Right forelimb (tissue), 1 donor: ENCODE measurements at places on chromosomes 3 and 15.

DNA sequence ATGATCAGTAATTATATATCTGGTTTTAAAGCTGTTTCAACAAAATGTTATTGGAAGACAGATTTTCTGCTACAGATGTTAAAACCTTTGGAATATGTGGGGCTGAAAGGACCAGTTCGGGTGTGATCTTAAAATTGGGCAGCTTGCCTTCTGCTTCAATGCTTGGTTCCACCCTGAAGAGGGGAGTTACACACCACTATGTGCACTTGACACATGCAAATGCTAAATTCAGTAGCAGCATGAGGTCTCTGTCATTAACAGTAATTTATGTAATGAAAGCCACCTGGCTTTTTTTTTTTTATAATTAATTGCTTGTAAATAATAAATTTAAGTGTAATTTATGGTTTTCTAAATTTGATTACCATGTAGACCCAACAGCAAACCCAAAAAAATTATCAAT, 24.6 kb downstream of the CDIN1 start:
- no peak for DNase-seq

DNA sequence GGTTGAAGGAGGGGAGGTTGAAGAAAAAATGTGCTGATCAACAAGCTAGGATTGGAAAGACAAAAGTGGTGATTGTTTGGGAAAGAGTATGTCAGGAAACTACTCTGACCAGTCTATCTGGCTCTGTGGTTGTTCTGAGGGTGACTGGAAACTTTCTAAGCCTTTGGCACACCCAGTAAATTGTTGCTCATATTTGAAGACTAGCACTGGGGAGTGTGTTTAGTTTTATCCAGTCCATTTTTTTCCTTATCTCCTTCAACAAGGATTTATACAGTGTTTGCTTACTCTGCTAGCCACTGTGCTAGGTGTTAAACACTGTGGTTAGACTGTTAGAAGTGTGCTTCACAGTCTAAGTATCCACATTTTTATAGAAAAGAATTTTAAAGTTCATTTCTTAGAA, 28.8 kb downstream of the PPM1L start:
- DNase-seq = no peak

DNA sequence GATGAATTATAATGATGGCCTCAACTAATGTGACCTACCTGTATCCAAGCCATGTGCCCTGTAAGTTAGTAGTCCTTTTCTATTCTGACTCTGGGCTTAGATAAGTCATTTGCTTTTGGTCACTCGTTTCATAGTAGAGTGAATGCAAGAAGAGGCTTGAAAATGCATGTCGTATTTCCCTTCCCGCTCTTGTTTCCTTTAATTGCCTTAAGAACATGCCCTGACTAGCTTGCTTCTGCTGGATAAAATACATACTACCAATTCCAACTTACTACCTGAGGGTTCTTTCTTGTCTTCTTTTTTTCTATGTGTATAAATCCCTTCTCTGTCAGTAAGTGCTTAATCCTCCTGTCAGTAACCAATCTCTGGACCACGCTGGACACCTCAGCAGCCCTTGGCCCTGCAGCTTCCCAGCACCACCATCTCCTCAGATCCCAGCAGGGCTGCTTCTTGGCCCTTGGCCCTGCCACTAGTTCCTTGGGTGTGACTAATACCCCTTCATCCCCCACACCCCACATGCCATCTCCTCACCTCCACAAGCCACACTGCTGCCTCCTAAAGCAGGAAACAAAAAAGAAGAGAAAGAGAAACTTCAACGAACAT, 771.7 kb downstream of the IGSF11 start:
- DNase-seq = no peak

GRCh38 chr15:42152921-42153698, 3.3 kb downstream of the PLA2G4F start:
- peak; percentile 22 for DNase-seq

DNA sequence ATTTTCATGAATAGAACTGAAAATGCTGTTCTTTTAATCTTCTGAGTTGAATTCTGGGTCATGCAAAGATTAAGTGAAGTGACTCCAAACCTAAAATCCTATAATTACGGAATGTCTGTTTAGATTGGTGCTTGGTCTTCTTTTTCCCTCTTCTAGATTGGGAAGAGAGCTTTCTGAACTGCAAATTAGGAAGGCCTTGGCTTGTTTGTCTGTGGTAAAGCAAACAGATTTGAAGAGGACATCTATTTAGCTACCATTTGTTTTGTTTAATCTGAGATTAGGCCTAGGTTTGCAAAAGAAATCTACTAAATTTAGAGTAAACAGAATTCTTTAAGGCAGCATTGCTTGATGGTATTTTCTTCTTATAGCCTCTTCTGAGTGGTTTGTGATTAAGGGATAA, 23.5 kb downstream of the PAQR9 start:
- DNase-seq = no peak

- DNase-seq = no peak
Observed at GRCh38 chr15:82129761-82130160, 83.9 kb upstream of the MEX3B start.

- DNase-seq = no peak
Observed at GRCh38 chr15:43190178-43190577, 5.0 kb downstream of the CCNDBP1 start.

GRCh38 chr3:179544981-179545645, 17.6 kb upstream of the ACTL6A start:
- DNase-seq = no peak

DNA sequence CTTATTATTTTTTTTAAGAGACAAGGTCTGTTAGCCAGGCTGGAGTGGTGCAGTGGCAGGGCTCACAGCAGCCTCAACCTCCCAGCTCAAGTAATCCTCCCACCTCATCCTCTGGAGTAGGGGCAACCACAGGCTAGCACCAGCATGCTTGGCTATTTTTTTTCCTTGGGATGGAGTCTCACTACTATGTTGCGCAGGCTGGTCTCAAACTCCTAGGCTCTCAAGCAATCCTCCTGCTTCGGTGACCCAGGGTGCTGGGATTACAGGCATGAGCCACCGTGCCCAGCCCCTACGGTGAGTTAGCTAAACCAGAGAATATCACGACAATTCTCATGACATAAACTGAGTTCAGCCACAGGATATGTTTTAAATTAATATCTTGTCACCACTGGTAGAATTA, 2.0 kb downstream of the DCUN1D1 start:
- DNase-seq = no peak

DNA sequence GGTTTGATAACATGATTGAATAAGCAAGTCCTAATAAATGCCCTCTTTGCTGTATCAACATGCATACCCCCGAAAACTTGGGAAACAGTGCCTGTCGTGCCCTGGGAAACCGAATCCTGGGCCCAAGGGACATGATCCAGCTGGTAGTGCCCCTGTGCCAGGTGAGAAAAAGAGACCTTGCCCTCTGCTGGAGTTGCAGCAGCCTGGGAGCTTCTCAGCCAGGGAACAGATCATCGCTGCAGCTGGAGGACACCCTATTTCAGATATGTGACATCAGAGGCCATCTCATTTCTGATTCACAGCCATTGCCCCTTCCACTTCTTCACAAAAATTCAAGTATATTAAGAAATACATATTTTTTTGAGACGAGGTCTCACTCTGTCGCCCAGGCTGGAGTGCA, 32.3 kb downstream of the STOML1 start:
- no peak for DNase-seq

GRCh38 chr3:135706758-135707375, 258.7 kb upstream of the PPP2R3A start:
- DNase-seq = no peak

DNA sequence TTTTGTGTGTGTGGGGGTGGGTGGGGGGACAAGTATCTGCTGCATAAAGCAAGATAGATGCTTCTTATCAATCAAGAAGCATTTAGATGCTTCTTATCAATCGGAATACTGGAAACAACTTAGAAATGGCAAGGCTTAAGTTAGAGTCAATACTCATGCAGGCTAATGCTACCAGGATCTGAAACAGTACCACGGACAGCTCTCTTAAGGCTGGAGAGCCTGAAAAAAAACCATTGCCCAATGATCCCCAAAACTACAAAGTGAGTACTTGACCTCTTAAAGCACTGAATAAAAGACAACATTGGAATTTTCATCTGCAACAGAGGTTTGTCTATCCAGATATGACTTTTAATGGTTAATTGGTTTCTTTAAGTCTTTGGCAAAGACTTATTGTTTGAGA, 262.3 kb downstream of the GAP43 start:
- DNase-seq = no peak

- DNase-seq = no peak
Observed at GRCh38 chr3:181623924-181624694, 87.6 kb upstream of the SOX2 start.

DNA sequence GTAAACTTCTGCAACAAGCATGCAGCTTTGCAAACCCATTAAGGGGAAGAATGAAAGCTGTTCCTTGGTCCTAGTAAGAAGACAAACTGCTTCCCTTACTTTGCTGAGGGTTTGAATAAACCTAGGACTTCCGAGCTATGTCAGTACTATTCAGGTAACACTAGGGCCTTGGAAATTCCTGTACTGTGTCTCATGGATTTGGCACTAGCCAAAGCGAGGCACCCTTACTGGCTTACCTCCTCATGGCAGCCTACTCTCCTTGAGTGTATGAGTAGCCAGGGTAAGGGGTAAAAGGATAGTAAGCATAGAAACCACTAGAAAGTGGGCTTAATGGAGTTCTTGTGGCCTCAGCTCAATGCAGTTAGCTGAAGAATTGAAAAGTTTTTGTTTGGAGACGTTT, 224.2 kb downstream of the P3H2 start:
- DNase-seq = no peak

- no peak for DNase-seq
Observed at GRCh38 chr3:20074226-20075063, 34.2 kb downstream of the KAT2B start.

GRCh38 chr3:115862099-115862498, 238.8 kb downstream of the GAP43 start:
- DNase-seq = no peak

DNA sequence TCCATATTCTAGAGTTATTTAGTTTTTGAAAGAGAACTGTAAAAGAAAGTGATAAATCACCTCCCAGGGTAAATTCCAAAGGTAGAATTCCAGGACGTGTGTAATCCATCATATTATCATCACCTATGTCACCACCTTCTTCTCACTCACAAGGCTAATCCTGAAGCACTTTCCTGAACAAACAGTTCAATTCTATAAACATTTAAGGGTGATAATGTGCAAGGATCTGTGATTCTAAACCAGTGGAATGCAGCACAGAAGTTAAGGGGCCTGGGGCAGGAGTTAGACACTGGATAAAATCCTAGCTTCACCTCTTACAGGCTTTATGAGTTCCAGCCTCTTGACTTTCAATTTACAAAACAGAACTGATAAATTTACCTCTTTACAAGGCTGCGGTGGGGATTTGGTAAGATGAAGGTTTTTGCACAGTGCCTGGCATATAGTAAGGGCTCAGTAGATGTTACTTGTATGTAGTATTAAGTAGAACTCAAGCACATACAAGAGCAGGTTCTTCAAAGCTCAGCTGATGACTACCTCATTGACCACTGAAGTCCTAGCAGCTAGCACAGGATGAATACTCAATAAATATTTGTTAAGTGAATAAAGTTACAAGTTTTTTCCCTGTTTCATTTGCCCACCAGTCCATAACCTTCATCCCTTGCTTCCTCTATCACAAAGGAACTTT, 47.3 kb upstream of the CCDC80 start:
- DNase-seq = no peak

DNA sequence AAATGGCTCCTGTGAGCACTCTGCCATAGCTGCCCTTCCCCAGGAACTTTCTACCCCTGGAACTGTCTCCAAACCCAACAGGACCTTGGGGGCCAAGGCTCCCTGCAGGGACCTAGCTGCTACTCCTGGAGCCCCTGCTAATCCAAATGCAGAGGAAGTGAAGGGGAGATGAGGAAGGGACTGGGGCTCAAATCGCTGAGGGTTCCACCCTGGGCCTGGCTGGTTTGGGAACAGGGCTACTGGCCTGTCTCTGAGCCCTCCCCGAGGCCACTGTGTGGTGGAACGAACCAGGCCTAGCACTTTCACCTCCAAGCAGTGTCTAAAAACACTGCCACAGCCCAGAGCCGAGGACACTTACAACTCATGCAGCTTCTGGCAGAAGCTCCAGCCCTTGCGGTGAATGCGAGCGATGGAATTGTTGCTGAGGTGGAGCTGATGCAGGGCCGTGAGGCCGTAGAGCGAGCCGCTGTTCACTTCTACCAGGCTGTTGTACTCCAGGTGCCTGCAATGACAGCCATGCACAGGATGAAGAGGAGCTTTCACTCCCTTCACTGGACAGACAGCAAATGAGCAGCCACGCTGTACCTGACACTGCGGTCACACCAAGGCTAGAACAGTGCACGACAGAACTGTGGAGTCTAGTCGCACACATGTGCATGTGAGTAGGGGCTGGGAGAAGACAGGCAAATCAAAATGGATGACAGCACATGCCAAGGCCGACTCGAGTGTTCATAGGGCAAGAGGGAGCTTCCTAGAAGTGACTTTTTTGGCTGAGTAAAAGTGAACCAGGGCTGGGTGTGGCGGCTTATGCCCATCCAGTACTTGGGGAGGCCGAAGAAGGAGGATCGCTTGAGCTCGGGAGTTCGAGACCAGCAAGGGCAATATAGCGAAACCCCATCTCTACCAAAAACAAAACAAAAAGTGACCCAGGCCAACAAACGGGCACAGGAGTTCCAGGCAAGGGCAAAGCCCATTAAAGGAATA, 90.8 kb downstream of the LRIG1 start:
- DNase-seq = peak; percentile 32

DNA sequence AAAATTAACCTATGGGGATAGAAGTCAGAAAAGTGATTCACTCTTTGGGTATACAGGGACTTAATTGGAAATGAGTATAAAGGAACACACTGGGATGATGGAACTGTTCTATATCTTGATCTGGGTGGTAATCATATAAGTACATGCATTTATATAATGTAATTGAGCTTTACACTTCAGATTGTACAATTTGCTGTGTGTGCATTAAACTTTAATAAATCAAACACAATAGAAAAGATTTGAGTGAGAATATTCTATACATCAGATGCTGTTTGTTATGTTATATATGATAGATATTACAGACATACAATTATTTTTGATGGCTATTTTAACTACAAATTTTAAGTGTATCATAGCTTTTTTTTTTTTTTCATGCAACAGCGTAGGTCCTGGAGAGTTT, 860.2 kb upstream of the ARPP21 start:
- DNase-seq = no peak

DNA sequence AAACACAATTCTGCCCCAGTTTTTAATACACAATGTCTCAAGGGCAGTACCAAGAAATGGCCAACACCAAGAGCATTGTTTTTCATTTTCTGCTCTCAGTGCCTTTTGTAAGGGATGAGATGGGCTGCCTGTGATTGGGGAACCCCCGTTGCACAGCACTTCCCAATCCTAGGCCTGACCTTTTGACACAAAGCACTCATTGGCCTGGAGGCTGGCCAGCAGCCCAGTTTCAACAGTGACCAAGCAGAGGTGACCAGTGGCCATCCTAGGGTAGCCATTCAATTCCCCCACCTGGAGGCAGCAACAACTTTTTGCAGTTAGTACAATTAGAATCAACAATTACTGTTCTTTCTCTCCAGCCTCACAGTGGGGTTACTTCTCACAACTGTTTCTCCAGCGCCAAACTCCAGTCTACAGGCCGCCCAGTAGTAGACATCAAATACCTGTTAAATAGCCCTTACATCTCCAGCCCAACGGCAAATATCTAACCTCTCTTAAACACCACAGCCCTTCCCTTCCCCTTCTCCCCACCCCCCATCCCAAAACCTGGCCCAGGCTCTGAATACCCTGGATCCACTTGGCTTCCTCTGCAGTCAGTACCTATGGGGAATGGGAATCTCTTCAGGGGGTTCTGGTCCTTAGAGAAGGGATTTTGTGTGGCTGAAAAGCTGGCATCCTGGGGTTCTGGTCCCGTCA, 8.9 kb upstream of the LRRC2 start:
- no peak for DNase-seq
